ENCODE measurements at places on chromosomes 2 and 18.

- DNase-seq: no peak
Measured at GRCh38 chr18:50190236-50190635, 4.7 kb downstream of the MYO5B start.

- DNase-seq: no peak
Measured at GRCh38 chr2:67652679-67653078, 255.5 kb downstream of the ETAA1 start.

DNA sequence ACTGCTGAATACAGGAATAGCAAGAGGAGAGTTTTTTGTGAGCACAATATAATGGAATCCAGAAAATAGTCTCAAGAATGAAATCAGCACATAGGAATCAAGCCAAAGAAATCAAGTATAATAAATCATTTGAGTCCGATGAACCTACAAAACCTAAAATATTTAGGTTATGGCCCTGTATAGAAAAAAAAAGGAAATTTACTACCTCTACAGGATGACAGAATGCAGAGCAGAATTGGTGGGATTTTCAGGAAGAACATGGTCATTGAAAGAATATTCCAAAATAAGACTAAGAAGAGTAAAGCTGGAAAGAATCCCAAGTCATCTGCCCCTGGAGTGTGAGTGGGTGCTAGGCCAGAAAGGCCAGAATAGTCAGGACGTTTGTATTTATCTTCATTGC is 1041.2 kb upstream of the CDH2 start:
- no peak for DNase-seq

GRCh38 chr2:125554956-125555355 is 1101.0 kb upstream of the GYPC start:
- no peak for DNase-seq

DNA sequence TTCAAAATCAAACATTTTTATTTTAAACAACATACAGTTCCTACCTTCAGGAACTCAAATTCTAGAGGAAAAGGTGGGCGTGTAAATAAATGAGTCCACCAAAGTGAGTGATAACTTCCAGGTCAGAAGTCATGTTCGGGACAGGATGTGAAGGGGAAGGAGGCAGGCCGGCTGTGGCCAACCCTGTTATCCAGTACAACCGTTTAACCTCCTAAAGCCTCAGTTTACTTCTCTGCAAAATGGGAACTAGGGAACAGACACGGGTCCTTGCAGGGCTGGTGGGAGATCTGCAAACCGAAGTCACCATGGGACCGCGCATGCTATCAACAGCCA is 373 bp downstream of the EIPR1 start:
- peak; percentile 55 for DNase-seq

DNA sequence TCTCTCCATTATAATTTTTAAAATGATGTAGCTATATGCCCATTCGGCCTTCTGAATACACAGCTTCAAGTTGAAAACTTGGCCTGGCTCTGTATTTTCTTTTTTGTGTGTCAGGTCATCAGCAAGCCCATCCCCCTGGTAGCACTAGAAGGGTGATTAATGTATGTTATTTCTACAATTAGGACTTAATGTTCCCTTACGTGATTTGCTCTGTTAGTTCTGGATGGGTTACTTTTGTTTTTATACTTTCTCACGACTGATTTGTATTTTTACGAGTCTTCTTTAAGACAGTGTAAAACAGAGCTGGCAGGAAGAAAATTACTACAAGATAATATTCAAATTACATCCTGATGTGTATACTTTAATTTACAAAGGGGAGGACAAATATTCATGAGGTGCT is 88.4 kb upstream of the RGPD4 start:
- DNase-seq: no peak

GRCh38 chr18:71238974-71239624 is 950.3 kb downstream of the SOCS6 start:
- no peak for DNase-seq

DNA sequence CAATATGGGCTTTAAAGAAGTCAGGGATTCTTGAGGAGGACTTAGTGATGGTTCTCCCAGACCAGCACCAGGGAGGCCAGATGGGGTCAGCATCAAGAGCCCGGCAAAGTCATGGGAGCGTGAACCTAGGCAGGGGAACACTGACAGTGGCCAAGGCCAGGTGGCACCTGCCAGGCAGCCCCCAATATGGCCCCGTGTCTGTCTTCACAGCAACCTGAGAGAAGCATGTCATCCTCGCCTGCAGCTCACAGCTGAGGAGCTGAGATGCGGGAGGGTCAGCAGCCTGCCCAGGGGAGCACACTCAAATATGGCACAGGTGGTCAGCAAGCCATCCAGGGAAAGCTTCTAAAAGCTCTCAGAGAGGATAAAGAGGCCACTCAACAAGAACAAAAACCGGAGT is 105.7 kb upstream of the GPC1 start:
- DNase-seq: no peak

GRCh38 chr2:72988041-72988440 is 70.7 kb downstream of the EMX1 start:
- DNase-seq: no peak

GRCh38 chr18:50104421-50104820 is 90.5 kb downstream of the MYO5B start:
- DNase-seq: no peak

DNA sequence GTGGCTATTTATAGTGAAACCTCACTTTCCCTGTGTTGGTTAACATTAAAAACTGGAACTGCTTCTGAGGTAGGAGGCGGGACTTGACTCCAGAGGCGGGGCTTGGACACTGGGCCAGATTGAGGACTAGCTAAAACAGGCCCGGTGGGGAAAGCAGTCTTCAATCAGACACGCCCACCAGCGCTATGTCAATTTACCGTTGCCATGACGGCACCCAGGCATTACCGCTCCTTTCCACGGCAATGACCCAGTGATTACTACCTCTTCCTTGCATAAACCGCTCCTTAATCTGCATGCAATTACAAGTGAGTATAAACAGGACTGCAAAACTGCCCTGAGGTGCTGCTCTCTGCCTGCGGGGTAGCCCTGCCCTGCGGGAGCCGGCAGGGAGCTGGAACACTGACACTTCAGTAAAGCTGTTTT is 35.3 kb downstream of the LRRFIP1 start:
- peak; percentile 87 for DNase-seq

DNA sequence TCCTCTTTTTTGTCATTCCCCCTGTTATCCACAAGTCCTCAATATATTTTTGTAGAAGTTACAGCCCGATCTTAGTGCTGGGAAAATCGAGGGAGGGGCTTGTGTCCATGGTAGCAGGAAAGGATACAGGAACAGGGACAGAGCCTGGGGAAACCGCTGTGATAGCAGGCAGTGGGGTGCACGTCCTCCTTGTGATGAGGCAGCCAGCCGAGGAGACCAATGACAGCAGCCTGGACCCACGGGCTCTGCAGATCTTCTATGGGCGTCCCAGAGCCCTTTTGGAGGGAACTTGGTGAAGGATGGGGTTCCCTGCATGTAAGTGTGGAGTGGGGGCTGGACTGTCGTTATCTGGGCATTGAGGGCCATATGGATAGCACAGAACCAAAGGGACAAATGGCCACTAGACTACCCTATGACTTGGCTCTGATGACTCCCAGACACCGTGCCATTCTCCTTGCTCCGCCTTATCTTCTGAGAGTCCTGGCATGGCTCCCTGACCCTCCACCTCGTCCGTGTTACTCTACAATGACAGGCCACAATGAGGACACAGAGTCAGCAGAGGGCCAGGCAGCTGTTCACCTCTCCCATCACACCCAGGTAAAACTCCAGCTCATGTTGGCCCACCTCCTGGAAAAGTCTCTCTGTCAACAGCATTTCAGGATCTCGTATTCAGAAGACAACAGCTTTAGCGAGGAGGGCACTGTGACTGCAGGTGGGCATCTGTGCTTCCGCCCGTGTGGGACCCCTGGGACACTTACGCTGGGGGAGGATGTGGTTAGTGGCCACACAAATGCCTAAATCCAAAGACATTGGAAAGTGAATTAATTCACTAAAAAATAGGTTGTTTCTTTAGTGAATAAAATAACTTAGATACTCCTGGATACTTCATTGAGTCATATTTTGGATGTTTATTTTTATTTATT is 100.1 kb downstream of the VAPA start:
- DNase-seq: no peak

GRCh38 chr2:191350826-191351225 is 105.6 kb downstream of the MYO1B start:
- DNase-seq: no peak

- DNase-seq: no peak
Measured at GRCh38 chr18:49052891-49053644, 102.3 kb upstream of the SMAD7 start.

- DNase-seq: no peak
Measured at GRCh38 chr18:13735681-13736080, 9.2 kb downstream of the RNMT start.

GRCh38 chr2:10303694-10304378 is 1.1 kb downstream of the HPCAL1 start:
- peak; percentile 28 for DNase-seq

DNA sequence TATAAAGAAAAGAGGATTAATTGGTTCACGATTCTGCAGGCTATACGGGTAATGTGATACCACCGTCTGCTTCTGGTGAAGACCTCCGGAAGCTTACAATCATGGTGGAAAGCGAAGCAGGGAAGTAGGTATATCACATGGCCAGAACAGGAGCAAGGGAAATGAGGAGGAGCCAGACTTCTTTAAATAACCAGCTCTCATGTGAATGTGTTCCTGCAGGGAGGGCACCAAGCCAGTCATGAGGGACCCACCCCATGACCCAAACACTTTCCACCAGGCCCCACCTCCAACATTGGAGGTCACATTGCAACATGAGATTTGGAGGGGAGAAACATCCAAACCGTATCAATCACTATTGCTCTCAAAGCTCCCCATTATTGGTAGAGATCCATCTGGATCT is 61.8 kb downstream of the EFEMP1 start:
- no peak for DNase-seq

- DNase-seq: no peak
Measured at GRCh38 chr2:40384233-40384632, 67.7 kb downstream of the SLC8A1 start.

- no peak for DNase-seq
Measured at GRCh38 chr18:10365021-10365500, 89.4 kb upstream of the APCDD1 start.

DNA sequence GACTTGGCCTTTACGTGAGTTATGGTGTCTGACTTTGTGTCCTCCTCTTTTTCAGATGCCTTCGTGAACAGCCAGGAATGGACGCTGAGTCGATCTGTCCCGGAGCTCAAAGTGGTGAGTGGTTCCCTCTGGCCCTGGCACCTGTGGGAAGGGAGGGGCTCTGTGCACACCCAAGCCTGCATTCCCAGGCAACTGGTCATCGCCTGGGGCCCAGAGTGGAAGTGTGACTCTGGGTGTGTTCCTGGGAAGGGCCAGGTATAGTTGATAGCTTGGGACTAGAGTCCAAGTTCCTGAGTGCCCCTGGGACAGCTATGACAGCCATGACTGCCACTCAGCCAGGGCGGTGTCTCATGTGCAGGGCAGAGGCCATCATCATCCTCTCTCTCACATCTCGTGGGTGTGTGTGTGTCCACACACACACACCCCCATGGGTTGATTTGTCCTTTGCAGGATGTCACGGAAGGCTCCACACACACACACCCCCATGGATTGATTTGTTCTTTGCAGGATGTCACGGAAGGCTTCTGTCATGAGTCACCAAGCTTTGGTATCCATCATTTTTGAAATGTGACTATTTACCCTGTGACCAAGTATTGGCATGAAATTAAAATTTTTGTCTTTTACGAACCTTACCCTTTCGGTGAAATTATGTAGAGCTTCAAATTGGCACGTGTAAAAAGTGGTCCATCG is 215.4 kb downstream of the AGAP1 start:
- DNase-seq: no peak

- no peak for DNase-seq
Measured at GRCh38 chr18:54616220-54616848, 25.3 kb downstream of the DYNAP start.

GRCh38 chr2:53784436-53784835 is 2.3 kb downstream of the ASB3 start:
- DNase-seq: no peak

GRCh38 chr2:37391711-37392110 is 47.3 kb downstream of the QPCT start:
- DNase-seq: no peak

DNA sequence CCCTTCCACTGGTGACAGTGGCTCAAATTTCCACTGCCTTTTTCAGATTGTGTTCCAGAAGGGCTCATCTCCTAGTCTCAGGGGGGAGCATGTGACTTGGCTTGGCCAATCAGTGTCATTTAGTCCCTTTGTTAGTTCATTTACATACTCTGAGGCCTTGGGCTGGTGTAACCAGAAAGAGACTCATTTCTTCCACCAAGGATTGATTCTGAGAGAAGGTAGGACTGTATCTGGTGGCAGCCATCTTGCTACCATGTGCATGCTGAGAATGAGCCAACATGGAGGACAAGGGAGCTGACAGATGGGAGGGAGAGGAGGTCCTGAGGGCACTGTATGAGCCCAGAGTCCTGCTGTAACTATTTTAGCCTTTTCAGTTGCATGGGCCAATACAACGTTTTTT is 191.7 kb downstream of the THSD7B start:
- DNase-seq: no peak

GRCh38 chr2:138670734-138671133 is 109.5 kb downstream of the NXPH2 start:
- DNase-seq: no peak

DNA sequence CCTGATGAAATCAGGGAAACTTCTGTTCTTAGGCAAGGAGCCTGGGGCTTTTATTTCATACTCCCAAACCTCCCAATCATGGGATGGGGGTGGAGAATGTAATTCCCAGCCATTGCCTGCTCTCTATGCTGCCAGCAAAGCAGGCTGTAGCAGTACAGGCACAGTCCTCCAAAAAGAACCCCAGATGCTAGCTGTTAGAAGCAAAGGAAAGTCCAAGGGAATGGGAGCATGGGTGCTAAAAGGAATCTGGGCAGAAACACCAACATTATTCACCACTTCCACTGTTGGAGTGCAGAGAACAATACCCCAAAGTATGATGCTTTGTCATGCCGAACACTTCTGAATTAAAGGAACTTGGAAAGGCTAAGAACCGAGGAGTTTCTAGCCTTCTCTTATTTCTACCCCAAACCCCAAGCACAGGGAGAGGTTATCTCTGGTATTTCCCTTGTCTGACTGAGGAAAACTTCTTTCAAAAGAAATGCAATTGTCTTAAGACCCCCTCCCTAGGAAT is 24.7 kb downstream of the MDH1 start:
- DNase-seq: no peak

GRCh38 chr2:32357318-32358110 is 691 bp downstream of the BIRC6 start:
- peak; percentile 26 for DNase-seq

- no peak for DNase-seq
Measured at GRCh38 chr2:150147889-150148683, 339.4 kb downstream of the RND3 start.

GRCh38 chr2:171081649-171082111 is 79.0 kb downstream of the TLK1 start:
- no peak for DNase-seq

- DNase-seq: no peak
Measured at GRCh38 chr2:186515376-186515775, 29.3 kb downstream of the ZC3H15 start.

DNA sequence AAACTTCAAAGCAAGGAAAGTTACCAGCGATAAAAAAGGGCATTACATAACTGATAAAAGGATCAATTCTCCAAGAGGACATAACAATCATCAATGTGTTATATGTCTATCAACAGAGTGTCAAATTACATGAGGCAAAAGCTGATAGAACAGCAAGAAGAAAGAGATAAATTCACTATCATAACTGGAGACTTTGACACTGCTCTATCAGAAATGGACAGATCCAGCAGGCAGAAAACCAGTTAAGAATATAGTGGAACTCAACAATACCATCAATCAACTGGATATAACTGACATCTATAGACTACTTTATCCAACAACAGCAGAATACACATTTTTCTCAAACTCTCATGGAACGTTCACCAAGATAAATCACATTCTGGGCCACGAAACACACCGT is 65.0 kb downstream of the ROCK2 start:
- DNase-seq: no peak

Measured in NCI-H345 (cell line).